ENCODE measurements at places on chromosomes 5 and 9.

- DNase-seq = no peak
These were observed 297.6 kb downstream of the KDM4C start for GRCh38 chr9:7055171-7055903.

DNA sequence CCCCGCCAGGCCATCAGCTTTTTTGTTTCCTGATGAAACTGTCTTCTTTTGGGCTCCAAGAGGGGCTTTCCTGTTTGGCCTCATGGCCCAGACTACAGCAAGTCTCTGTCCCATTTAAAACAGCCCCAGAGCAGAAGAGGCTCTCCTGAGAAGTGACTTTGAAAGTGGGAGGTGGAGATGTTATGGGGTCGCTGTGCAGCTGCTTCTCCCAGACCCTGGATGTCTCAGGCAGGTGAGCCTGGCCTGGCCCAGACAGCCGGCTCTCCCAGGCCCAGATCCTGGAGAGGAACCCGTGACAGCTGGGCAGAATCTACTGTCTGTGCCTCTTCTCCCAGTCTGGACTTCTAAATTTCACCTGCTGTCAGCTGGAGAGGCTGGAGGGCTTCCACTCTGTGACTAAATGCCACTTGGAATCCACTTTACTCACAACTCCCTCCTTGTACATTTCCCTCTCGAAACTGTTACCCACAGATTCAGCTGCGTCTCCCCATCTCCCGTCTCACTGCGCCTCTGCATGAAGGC is 20.6 kb downstream of the FAM78A start:
- DNase-seq = no peak

- no peak for DNase-seq
These were observed 13.2 kb downstream of the PHF24 start for GRCh38 chr9:34971146-34971811.

DNA sequence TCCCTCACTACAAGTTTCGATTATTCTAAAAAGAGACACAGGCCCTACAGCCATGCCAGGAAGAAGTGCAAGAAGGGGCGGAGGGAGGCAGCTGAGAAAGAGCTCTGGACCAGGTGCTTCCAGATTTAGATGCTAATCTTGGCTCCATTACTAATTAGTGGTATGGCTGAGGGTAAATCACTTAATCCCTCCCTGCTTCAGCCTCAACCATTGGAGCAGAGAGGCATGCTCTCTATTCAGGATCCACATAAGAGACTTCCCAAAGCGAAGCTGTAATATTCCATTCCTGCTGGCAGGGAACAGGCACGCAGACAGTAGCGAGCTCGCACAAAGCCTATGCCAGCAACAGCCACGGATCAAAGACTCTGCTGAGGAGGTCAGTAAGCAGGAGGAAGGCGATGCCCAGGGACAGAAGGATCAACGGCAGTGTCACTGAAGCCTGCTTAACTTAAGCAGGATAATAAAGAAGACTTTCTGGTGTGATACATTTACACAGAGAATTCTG is 24.2 kb downstream of the LIFR start:
- no peak for DNase-seq

DNA sequence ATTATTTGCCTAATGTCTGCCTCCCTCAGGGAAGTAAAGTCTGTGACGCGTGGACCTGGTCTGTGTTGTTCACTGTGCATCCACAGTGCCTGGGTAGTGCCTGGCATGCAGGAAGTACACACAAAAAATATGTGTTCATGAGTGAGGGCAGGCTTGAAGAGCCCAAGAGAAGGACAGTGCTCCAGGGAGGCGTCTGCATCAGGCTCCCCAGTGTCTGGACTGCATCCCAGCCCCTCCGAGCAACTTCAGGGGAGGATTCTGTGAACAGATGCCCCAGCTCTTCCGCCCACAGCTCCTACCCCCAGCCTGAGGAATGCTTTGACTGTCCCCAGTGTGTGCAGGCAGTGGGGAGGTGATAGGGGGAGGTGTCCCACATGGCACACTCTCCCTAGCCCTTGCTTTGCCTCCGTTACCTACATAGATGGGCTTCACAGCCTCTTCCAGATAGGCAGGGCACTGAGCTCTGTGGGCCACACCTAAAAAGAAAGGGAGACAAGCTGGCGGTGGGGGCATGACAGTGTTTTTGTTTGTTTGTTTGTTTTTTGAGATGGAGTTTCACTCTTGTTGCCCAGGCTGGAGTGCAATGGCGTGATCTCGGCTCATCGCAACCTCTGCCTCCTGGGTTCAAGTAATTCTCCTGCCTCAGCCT is 25.4 kb downstream of the IRF1 start:
- no peak for DNase-seq

- no peak for DNase-seq
These were observed 7.6 kb upstream of the SLC9A3 start for GRCh38 chr5:531749-532315.

GRCh38 chr5:38433160-38433861 is 123.1 kb downstream of the LIFR start:
- no peak for DNase-seq

Data from stimulated activated CD4-positive, alpha-beta T cell treated with anti-CD3 and anti-CD28 coated beads, Interleukin-4, amount 100 ng/mL, for 48 hours (primary cell).